ELR (cell line): ENCODE measurements at places on chromosomes 12 and 14.

DNA sequence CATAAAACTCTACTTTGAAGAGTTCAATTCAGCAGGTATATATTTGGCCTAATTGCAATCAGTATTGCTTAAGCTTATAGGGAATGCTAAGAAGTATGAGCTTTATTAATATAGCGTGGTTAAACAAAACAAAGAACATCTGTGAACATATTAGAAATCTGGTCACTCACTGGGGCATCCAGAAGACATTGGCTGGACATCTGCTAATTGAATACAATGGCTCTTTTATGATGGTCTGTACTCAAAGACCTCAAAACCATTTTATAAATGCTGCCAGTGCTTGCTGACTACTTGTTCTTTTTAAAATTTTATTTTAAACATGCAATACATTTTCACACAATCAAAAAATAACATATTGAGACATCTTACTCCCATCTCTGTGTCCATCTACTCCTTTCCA lies 173.0 kb downstream of the STXBP6 start:
- no peak for DNase-seq

- no peak for DNase-seq
Measured at GRCh38 chr12:565161-565560, 98.1 kb downstream of the NINJ2 start.

DNA sequence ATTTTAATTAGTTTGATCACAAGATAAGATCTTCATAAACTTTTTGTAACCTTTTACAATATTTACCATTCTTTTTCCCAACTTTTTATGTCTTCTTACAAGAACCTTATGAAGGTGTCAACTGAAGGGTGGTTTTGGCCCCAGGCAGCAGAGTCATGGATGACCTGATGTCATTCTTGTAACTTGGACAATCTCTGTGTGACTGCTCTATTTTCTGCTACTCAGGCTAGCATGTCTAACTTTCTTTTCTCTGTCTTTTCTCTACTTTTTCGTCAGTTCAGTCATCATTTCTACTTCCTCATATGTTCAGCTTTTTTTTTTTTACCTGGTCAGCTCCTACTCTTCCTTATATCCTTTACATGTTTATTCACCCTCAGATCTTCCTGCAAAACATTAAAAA lies 150.7 kb upstream of the PTPRQ start:
- DNase-seq = peak; percentile 5

DNA sequence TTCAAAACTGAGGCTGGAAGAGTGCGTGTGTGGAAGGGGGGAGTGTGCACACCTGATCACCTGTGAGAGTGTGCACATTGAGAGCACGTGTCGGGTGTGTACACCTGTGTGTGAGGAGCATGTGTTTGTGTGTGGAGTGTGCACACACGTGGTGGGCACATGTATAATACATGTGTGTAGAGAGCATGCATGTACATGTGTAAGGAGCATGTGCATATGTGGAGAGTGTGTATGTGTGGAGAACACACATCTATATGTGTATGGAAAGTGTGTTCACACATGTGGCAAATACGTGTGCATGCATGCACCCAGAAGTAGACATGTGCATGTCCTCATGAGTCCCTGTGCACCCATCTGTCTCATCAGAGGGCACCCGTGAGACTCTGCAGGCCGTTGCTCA lies 63.1 kb upstream of the GPR68 start:
- no peak for DNase-seq

- no peak for DNase-seq
Measured at GRCh38 chr14:44775248-44775647, 186.5 kb downstream of the KLHL28 start.
